Activated T-helper 2 cell treated with anti-CD3 and anti-CD28 coated beads, Interferon-gamma antibody, Interleukin-2, Interleukin-4, amounts not matched to agents 10 μg/mL and 5 μg/mL and 100 μg/mL, durations not matched to agents 14 hours and 24 hours and 36 hours (primary cell): ENCODE measurements at places on chromosomes 4 and X. TPM values are rescaled to one million over a fixed set of nuclear protein-coding genes. Genes with fewer than 3 reads are reported as not detected.
A peak's percentile ranks its signal among the peaks of the same experiment; 100 is the strongest.

The MCF2 gene
- 0.46 and 0.66 TPM in 2 replicates for total RNA-seq

DNA sequence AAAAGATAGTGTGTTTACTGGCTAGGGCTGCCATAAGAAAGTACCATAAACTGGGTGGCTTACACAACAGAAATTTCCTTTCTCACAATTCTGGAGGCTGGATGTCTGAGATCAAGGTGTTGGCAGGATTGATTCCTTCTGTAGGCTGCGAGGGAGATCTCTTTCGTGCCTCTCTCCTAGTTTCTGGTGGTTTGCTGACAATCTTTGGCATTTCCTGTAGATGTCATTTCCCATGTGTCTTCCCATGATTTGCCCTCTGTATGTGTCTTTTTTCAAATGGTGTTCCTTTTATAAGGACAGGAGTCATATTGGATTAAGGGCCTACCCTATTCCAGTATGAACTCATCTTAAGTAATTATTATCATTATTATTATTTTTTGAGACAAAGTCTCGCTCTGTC lies 27.9 kb upstream of the LCORL start:
- no peak overlapping the region for H3K27ac ChIP-seq
- H3K36me3 ChIP-seq = no peaks in the 10 kb centered on the region
- no peak overlapping the region for H3K4me3 ChIP-seq

GRCh38 chrX:79138658-79139241 lies 5.7 kb upstream of the GPR174 start:
- no peaks in the 10 kb centered on the region for H3K36me3 ChIP-seq
- H3K4me3 ChIP-seq = no peak overlapping the region
- H3K27me3 ChIP-seq = no peaks in the 10 kb centered on the region
- peak overlapping the region; percentile 48 for H3K27ac ChIP-seq
- no peak for DNase-seq

DNA sequence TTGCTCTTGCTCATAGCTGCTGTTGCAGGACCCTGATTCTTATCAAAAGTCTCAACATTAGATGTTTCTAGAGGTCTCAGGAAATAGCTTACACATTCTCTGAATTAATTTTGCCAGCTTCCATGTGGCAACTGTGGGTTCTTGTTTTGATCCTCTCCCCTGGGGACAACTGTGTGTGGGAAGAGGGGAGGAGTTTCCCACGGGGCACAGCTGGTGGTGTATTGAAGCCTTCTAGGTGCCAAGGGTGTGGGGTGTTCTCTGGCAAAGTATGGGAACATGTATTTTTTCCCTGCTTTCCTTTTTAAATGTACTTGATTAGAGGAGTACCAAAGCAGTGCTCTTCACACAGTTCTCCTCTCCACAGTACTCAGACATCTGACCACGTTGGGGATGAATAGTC lies 212.7 kb downstream of the RPA4 start:
- H3K27me3 ChIP-seq = no peaks in the 10 kb centered on the region
- no peak overlapping the region for H3K27ac ChIP-seq
- no peaks in the 10 kb centered on the region for H3K36me3 ChIP-seq
- peaks cover 2% of the 10 kb centered on the region for H3K4me1 ChIP-seq
